PC-9 (cell line): ENCODE measurements at places on chromosomes 12 and 14. TPM values are rescaled to one million over a fixed set of nuclear protein-coding genes. Genes with fewer than 3 reads are reported as not detected.

DNA sequence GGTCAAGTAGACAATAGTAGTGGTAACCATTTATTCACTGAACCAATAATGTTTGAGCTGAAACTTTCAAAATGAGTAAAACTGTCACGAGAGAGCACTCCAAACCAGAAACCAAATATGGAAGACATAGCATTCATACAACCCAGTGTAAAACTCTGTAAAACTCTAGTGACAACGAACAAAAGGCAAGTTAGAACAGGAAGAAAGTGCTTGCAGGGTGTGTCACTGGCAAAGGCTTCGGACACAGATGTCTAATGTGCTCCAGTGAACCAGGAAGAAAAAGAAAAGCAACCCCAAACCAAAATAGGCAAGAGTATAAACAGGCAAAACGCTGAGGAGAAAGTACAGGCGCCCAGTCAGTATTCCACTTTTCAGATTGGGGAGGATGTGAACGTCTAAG lies 79.3 kb upstream of the FZD10 start:
- no peak for DNase-seq

DNA sequence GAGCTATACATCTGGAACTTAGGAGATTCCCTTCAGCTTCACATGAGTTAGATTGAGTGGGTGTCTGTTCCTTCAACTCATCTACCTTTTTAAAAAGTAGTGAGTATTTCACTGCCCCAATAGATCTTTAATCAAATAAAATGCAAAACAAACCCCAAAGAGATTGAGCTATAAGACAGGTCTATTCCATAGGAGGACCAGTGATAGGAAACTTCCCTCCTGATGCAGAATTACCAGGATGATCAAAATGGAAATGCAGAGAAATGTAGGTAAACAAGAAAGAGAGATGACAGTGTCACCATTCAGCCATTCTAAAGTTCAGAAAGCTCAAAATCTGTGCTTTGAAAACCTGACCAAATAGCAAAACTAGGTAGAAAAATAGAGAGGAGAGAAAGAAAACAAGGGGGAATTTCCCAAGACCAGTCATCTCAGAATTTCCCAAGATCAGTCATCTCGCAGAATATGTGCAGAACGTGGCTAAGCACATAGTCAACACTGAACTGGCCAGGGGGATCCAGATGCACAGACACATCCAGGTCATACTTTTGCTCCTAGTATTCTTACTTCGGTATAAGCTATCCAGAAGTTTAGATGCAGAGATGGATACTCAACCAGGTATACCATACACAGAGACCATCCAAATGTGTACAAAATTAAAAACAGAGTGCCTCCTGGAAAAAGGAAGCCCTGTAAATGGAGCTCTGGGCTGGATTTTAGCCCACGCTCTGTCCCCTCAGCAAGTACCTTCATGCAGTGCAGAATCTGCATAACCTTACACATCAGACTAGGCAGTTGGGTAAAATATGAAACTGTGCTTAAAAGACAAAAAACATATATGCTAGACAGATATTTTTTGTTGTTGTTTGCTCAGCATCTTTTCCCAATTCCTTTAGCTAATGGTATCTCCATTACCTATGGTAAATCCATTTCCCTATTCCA lies 27.4 kb downstream of the SLC41A2 start:
- DNase-seq = no peak

DNA sequence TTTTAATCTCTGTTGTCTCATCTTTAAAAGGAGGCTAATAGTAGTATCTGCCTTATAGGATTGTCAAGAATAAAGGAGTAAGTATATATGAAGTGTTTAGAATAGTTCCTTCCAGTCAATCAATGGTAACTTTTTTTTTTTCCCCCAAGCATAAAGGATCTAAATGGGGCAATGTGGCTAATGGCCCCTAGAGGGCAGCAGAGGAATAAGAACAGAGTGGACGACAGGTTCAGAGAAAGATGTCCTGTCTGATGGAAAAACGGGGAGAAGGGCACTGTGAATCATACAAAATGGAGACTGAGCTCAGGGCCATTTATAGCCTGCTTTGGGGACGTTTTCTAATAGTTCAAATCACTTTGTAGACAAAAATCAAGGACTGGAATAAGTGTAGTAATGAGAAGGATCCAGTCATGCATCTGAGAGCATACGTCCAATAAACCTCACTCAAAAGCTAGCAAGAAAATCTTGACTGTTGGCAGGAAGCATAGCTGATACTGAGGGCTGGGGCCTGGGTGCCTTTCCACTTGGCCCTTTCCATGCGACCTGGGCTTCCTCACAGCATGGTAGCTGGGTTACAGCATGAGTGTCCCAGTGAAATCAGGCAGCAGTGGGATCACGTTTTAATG lies 51.3 kb downstream of the IFNG-AS1 start:
- DNase-seq = peak; percentile 61

- no peak for DNase-seq
These were observed 835.9 kb downstream of the DIO2 start for GRCh38 chr14:79375356-79375755.

GRCh38 chr12:97173688-97174410 lies 266.8 kb downstream of the NEDD1 start:
- DNase-seq = no peak

- DNase-seq = no peak
These were observed 450.7 kb downstream of the GALC start for GRCh38 chr14:87542288-87542687.

- no peak for DNase-seq
These were observed at the start of gene RGS6 for GRCh38 chr14:71932229-71932981. Gene RGS6 (plus strand): TSS chr14:71932429.

GRCh38 chr12:113159937-113160336 lies 10.4 kb downstream of the CFAP73 start:
- DNase-seq = no peak

DNA sequence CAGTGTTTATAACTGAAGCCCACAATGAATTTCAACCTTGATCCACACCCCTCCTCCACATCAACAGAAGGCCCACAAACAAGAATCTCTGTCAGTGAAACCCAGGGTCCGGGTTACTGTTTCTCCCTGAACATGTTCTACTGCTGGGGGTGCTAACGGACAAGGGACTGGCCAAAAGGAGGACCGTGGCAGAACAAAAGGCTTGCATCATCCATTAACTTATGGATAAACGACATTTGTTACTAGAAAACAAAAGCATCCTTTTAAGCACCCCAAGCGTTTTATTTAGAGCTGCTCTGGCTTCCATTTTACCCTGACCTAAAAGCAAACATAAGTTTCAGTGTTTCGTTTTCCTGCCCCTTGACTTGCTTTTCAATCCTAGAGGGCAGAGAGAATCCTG lies 32.2 kb downstream of the BRAP start:
- DNase-seq = no peak

GRCh38 chr12:95460896-95461295 lies 13.1 kb upstream of the METAP2 start:
- DNase-seq = no peak

DNA sequence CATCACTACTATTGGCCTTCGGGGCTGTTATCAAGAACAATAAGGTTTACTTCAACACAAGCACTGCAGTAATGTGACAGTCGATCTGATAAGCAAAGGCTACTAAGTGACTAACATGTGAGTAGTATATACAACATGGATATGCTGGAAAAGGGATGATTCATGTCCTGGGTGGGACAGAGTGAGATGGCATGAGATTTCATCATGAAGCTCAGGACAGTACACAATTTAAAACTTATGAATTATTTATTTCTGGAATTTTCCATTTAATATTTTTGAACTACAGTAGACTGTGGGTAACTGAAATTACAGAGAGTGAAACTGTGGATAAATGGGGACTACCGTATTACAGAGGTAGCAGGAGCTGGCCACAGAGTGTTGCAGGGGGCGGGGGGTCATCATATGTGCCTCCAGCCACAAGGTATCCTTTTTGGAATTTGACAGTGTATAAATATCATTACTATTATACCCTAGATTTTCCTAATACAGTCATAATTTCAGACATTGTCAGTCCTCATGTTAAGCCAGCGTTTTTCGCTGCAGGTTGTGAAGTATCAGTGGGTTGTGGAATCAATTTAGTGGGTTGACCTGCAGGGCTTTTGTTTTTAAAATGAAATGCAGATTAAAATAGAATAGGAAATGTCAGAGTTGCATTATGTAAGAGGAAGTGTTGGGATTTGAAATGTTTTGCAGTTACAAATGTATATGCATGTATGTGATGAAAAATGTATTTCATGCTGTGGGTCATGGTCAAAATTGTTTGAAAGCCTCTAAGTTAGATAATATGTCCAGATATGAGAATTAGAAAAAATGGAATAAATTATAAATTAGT lies 148.0 kb upstream of the NUDT4 start:
- DNase-seq = peak; percentile 90

DNA sequence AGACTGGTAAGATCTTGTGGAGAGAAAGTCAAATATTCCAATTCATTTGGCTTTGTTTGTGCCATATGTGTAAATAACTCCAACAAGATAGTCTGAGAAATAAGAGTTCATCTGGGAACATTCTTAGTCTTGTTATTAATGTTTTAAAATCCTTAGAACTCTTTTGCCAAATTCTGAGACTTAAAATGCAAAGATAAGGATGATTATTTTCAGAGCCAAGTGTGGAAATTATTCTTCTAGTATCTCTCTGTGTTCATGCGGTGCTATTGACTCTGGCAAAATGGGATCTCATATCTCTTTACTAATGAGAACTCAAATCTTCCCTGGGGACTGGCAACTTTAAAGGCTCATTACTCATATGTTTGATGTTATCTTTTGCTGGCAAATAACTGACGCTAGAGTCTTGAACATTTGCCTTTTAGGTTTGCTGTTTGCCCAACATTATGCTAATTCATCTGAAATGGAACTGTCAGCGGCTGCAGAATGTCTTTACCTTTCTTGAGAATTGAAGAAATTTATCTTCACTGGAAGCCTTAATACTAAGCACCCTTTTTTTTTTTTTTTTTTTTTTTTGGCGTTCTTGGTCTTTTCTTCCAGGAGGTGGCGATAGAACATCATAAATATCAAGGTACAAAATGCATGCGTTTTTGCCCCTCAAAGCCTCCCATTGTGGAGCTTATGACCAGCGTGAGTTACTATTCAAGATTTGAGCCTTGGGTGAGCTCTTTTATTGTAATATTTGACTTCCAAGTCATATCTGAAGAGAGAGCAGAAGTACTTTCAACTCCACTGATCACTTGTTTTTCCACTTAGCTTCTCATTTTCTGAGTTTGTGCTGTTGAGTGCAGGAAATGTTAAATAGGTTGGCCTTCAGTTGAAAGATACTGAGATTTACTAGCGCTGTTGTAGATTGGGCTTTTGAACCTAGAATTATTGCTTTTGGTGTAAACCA lies 86.5 kb downstream of the CAND1 start:
- DNase-seq = peak; percentile 15

DNA sequence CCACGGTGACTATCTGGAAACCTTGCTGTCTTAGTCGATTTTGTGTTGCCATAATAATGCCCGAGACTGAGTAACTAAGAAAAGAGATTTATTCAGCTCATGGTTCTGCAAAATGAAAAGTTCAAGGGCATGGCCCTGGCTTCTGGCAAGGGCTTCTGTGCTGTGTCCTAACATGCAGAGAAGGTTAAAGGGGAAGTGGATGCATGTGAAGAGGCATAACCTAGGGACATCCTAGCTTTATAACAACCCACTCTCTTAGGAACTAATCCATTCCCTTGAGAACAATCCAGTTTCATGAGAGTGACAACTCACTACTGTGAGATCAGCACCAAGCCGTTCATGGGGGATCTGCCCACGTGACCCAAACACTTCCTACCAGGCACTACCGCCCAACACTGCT lies 11.5 kb downstream of the FLVCR2 start:
- no peak for DNase-seq

- no peak for DNase-seq
These were observed 7.9 kb downstream of the PPP4R3A start for GRCh38 chr14:91501951-91502930.

ANKRD9 gene
- total RNA-seq = 44.6 and 68.8 TPM in 2 replicates
